ENCODE measurements at places on chromosomes 6 and 20.

DNA sequence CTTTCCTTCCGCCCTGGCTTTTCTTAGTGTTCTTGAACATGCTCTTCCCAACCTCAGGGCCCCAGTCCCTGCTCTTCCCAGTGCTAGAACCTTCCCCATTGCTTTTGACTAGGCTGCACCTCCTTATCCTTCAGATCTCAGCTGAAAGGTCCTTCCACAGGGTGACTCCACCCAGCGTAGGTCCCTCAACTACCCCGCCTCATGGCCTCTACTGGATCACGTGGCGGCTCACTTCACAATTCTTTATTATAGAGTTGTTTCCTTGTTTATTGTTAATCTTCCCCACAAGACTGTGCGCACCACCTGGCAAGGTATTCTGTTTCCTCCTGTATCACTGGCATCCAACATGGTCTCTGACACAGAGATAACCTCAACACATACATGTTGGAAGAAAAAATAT lies 31.2 kb downstream of the TTLL9 start:
- DNase-seq: no peak

- no peak for DNase-seq
Measured at GRCh38 chr20:49809803-49810359, 2.7 kb upstream of the SLC9A8 start.

GRCh38 chr20:19885939-19886660 lies 128.0 kb downstream of the RIN2 start:
- DNase-seq: peak; percentile 73

DNA sequence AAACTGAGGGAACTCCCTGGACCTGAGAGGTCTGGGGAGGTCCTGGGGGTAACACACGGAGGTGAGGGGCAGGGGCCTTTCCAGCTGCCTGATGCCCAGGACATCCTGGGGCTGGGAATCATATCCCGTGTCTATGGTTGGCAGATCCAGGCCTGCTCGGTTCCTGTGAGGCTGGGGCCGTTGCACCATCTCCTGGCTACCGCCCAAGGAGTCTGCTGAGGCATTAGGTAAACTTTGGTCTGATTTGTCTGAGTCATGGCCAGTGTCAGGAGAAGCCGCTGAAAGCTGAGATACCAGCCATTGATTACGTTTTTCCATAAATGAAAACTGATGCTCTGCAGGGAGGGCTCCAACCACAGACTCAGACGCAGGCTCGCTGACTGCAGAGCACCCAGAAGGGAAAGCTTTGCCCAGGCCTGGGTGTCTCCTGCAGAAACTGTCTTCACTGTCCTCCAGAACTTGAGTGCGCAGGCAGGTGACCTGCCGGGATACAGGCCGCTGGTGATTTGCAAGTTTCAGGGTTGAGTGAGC lies 14.2 kb downstream of the TRAF3IP2 start:
- peak; percentile 100 for DNase-seq

GRCh38 chr6:1572892-1573291 lies 36.8 kb upstream of the FOXC1 start:
- DNase-seq: peak; percentile 75

- DNase-seq: peak; percentile 58
Measured at GRCh38 chr6:148700741-148701311, 46.0 kb upstream of the UST start.

- DNase-seq: no peak
Measured at GRCh38 chr20:45429618-45430017, 13.7 kb downstream of the PIGT start.

DNA sequence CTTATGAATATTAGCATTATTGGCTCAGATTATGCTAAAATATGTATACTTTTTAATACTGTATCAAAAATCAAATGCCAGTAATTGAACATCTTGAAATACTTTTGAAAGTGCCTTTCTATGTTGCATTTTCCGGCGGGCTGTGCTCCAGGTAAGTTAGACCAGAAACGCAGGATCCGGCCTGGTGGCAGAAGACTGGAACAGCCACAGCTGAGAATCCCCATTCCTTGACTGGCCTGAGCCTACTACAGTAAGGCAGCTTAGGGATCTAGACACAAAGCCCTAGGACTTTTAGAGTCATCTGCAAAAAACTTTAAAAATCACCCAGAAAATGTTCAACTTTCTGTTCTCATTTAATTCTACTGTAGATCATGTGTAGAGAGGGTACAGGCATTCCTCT lies 138.8 kb upstream of the C6orf118 start:
- DNase-seq: no peak

DNA sequence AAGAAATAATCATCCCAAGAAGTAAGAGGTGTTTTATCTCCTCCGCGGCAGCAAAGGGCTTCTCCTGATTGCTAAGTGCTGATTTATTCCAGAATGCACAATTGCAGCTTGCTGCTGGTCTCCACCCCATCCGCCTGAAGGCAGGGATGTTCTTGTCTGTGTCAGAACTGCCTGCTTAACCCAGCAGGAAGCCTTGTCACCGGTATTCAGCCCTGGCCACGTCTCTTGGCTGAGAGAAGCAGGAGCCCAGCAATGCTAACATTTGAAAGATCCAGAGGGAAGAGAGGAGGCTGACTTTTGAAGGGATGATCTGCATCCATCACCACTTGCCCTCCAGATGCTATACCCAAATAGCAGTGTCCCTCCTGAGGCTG lies 4.2 kb downstream of the SCML4 start:
- DNase-seq: no peak

- no peak for DNase-seq
Measured at GRCh38 chr6:2085657-2086056, 159.7 kb downstream of the GMDS start.

- no peak for DNase-seq
Measured at GRCh38 chr6:40810171-40810570, 223.0 kb upstream of the LRFN2 start.

DNA sequence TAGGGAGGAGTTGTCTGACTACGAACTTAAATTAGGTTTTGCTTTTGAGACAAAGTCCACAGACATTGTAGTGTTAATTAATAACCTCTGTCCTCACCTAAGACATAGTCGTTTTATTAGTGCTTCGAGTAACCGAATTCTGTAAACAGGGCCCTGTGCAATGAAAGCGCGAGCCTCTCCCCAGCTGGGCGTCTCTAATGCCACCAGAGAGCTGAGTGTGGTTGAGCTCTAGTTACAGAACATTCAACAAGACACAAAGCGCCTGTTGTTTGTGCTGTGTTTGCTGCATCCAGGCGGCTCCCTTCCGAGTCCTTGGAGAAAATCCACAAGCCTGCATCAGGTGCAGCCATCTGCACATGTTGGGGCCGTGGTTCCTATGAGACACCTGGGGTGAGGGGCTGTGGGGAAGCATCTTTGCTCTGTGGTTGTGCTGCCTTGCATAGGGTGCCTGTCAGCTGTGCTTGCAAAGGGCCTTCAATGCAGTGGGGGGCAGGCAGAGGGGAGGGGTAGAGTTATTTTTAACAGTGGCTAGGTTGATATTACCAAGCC lies 63.9 kb downstream of the CD164 start:
- no peak for DNase-seq

GRCh38 chr20:3930265-3931206 lies 41.3 kb downstream of the PANK2 start:
- DNase-seq: no peak

DNA sequence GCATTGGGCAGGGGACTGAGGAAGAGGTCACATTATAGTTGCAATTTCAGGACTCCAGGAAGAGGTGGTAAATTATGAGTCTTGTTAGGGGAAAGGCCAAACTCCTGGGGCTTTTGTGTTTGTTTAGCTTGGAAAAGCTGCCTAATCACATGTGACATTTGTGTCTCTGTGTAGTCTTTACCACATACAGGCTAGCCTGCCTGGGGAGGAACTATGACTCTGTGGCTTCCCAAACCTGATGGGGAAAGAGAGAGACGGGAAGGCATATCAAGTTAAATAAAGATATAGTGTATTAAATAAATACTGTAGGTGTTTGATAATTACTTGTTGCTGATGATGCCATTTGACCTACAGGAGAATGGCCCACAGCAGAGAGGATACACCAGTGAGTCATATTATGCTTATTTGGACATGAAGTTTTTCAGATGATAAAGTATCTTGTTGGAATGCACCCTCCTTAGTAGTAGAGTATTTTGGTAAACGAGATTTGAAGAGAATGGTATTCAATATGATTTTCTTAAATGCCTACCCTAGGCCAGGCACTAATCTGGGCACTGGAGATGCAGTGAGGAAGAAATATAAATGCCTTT lies 4.0 kb downstream of the BLTP3A start:
- peak; percentile 61 for DNase-seq

DNA sequence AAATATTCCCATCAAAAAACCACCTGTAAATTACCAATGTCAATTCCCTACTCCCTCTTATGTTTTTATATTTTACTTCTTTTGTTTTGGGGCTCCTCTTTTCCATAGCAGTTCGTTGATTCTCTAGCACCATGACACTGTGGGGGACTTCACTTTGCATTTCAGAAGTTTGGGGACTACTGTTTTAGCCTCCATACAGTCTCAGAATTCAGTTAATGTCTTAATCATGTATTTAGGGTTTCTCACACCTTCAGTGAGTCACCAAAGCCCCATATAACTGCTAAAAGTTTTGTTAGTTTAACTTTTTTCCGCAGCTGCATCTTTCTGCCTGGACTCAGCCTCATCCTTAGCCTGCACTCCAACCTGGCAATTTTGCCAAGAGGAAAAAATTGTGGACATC lies 20.7 kb upstream of the AIG1 start:
- no peak for DNase-seq

GRCh38 chr6:89023591-89024441 lies 56.7 kb upstream of the PNRC1 start:
- peak; percentile 67 for DNase-seq

DNA sequence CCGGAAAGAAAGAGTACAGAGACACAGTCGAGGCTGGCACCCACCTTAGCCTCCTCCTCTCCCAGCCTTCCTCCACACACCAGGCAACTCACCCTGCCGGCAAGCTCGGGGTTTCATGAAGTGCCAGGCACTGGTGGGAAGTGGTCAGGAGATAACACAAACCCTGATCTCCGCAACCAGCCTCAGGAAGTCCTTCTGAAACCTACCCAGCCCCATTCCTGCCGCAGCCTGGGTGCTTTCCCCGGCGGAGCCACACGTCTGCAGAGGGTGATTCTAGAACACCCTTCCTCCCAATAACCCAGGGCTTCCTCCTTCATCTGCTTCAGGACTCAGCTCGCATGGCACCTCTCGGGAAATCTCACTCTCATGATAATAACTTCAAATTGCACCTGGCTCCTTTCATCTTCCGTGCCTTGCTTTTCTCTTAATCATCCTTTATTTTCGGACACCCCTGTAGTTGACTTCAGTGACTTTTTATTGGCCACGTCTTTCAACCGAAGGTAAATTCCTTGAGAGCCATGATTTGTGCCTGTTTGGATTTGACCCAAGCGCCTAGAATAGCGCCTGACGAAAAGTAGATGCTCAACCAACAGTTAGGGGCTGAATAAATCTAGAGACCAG lies 8.7 kb upstream of the HLA-E start:
- DNase-seq: no peak

DNA sequence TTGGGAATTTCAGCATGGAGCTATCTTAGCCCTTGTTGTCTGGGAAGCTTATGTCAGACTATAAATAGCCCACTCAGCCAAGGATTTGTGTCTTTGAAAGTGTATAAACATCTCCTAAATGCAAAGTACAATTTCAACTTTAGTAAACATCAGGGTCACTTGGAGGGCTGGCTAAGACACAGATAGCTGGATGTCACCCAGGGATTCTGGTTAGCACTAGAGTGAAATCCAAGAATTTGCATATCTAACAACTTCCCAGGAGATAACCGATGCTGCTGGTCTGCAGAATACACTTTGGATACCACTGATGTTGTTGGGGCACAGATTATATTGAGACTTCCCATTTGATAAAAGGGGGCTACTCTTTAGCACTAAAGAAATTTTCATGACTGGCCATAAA lies 130.9 kb downstream of the PAX1 start:
- DNase-seq: no peak

DNA sequence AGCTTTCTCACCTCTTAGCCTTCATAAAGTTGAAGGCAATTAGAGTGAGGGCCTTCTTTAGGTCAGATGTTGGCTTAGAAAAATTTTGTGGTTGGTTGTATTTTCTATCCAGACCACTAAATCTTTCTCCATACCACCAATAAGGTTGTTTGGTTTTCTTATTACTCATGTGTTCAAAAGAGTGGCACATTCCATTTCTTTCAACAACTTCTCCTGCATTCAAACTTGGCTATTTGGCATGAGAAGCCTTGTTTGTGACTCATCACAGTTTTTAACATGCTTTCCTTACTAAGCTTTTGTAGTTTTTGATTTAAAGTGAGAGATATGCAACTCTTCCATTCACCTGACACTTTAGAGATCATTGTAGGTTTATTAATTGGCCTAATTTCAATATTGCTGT lies 949.6 kb downstream of the TBC1D32 start:
- DNase-seq: no peak

GRCh38 chr20:60749804-60750602 lies 502.1 kb upstream of the CDH4 start:
- DNase-seq: no peak

- no peak for DNase-seq
Measured at GRCh38 chr6:134424798-134425170, 106.9 kb upstream of the SGK1 start.

DNA sequence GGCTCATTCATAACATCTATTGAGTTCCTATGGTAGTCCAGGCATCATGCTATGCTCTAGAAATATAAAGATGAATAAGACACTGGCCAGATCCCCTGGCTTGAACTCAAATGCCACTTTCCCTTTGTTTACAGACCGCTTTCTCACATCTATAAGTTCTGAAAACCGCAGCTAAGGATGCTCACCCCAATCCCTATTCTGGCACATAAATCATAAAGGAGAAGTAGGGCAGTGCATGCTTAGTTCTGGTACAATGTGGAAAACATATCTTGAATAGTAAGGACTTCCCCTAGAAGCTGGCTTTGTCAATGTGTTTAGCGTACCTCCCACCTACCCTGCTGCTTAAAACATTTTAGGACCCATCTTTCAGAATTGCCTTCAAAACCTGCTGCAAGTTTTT lies 26.4 kb downstream of the MRS2 start:
- DNase-seq: no peak

DNA sequence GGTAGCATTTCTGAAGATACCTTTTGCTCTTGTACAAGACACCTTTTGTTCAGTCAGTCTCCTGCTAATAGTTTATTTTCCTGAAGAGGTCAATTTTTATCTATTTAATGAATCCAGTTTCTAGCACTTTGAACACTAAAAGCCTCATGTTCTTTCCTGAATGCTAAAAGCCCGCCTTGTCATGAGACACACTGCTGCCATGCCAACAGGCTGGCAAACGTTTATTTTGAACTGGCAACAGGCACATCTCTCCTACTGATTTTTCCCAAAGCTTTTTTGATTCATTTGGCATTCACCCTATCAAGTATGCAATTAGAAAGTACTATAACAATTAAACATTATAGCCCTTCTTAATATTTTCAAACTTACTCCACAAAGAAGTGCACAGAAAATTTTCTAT lies 421.2 kb upstream of the EYS start:
- DNase-seq: no peak

DNA sequence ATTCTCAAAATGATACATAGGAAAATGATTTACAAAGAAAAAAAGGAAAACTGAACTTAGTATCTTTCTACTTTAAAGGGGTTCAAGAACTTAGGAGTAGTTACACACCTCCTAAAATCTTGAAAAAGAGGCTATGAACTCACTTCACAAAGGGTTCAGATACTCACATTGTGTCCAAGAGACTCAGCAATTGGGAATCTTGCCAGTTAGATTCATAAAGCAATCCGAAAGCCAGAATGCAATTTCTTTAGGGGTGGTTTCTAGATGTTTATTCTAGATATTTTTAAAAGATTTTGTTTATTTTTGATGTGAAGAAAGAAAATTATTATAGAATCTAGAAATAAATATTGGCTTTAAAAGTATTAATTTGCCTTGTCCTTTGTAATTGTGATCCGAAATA lies 1.7 kb upstream of the MYB start:
- DNase-seq: no peak

GRCh38 chr6:111753573-111753972 lies 119.7 kb downstream of the FYN start:
- no peak for DNase-seq

Data from fibroblast of gingiva (primary cell).